ENCODE measurements at places on chromosomes 13 and 19.

GRCh38 chr13:88622362-88622973, 951.3 kb downstream of the SLITRK5 start:
- peak; percentile 1 for DNase-seq

GRCh38 chr13:39765801-39766463, 110.5 kb downstream of the COG6 start:
- no peak for DNase-seq

GRCh38 chr19:16872728-16873127, 16.1 kb upstream of the F2RL3 start:
- no peak for DNase-seq

DNA sequence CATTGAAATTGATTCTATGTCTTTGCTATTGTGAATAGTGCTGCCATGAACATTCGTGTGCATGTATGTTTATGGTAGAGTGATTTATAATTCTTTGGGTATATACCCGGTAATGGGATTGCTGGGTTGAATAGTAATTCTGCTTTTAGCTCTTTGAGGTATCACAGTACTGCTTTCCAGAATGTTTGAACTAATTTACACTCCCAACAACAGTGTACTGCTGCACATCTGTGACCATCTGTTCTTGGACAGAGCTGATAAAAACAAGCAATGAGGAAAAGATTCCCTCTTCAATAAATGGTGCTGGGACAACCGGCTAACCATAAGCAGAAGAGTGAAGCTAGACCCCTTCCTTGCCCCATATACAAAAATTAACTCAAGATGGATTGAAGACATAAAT, 231.0 kb downstream of the MYO16 start:
- no peak for DNase-seq

DNA sequence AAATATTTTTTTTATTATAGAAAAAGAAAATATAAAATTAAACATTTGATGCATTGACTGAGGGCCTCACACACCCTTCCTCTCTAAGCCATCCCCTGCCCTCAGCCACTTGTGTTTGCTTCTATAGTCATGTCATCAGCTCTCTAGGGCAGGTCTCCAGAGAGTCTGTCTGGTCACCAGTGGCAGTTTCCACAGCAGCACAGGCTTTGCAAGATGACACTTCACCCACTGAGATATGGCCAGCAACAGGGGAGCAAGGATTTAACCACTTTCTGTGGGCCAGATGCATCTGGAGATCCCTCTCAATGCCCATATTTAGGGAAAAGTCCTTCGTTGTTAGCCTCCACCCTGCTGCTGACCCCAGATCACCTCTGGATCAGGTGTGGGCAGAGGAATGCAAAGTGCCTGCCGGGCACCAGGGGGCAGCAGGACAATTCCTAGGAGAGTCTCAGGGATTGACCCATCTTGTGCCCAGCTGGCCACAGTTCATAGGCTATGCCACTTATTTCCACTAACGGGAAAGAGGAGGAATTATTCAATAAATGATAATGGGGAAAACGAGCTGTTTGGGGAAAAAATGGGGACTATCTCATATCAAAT, 4.8 kb downstream of the ABCC4 start:
- DNase-seq: no peak

DNA sequence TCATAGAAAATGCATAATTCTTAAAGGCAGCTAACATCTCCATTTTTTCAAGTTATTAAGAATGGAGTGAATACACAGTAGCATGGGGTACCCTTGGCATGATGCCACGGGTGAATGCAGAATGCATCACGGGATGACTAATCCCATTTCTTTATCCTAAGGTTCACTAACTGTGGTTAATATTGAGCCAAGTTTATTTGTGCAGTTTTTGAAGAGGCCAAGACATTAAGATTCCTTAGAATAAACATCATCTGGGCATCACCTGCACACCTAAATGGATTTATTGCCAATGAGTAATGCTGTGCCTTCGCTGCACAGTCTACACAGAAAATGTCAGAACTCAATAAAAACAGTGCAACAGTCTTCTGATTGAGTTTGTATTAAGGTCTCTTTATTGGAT, 333.1 kb downstream of the GPC6 start:
- no peak for DNase-seq

DNA sequence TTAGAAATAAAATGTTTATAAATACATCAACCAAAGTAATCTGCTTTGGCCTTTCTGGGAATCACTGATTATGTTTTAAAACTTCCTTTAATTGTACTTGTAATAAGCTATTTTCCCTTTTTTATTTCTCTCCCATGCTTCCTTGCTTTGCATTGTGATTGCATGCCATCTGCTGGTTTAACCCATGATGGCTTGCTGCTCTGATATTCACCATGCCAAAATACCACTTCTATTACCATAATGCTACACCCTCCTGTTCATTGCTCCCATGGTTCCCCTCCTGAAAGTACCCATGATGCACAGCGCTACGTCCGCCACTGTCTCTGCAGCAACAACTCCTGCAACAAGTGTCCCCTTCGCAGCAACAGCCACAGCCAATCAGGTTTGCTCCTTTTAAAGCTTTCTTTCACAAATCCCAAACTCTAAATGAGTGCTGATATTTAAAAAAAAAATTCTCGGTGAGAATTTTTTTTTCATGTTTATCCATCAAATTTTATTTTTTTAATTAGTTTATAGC, 67.7 kb upstream of the RAP2A start:
- no peak for DNase-seq

- DNase-seq: no peak
Observed at GRCh38 chr19:611481-611868, 21.8 kb downstream of the HCN2 start.

DNA sequence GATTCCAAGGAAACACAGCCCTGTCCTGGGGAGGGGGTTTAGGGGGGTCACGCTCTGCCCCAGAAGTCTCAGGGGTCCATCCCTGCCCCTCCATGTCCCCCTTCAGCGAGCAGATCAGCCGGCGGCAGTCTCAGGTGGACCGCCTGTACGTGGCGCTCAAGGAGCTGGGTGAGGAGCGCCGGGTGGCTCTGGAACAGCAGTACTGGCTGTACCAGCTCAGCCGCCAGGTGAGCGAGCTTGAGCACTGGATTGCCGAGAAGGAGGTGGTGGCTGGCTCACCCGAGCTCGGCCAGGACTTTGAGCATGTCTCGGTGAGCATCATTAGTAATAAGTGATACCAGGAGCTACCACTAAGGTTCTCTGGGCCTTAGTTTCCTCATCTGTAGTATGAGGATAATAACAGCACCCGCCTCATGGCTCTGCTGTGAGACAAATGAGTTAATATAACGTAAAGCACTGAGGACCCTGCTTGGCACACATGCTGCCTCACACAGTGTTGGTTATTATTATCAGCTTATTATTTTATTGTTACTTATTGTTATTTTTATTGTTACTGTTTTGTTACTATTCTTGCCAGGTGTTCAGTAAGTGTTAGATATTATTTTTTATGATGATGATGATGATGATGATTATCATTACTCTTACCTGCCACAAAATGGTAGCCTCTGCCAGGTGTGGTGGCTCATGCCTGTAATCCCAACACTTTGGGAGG, 20.5 kb upstream of the SHKBP1 start:
- no peak for DNase-seq

Measured in stimulated activated CD4-positive, alpha-beta T cell treated with anti-CD3 and anti-CD28 coated beads, Interleukin-1b, Interleukin-23, amount 100 ng/mL, for 24 hours (primary cell).